ENCODE measurements at places on chromosomes 1 and 21.

- no peak for DNase-seq
These were observed 14.1 kb upstream of the SLC19A2 start for GRCh38 chr1:169499807-169500206.

DNA sequence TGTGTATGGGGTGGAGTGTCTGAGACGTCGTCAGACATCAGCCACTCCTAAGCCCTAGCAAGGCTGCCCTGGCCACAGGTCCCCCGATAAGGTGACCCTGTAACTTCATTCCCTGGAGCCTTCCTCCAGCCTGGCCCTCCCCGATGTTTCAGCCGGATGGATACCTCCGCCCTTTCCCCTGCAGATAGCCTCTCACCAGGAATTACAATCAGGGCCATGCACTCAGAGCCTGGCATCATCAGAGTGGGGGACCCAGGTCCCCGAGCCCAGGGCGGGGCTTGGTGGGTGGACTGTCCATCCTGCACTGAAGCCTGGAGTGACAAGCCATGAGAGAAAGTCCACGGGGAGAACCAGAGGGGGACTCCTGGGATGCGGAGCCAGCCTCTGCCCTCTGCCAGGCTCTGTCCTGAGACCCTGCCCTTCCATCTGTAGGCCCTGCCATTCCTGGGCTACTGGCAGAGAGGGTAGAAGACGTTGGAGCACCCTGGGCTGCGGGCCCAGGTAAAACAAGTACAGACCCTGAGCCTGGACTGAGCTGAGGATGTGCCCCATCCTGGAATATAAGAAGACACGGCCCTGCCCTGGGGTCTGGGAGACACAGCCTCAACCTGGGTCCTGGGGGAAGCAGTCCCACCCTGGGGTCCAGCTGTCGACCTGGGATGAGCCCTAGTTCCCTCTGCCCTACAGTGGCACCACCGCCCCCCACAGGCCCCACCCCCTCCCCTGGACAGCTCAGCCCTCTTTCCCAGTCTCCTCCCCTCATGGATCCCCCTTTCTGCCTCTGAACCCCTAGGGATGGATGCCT, 16.8 kb upstream of the ARF1 start:
- DNase-seq, result no peak

DNA sequence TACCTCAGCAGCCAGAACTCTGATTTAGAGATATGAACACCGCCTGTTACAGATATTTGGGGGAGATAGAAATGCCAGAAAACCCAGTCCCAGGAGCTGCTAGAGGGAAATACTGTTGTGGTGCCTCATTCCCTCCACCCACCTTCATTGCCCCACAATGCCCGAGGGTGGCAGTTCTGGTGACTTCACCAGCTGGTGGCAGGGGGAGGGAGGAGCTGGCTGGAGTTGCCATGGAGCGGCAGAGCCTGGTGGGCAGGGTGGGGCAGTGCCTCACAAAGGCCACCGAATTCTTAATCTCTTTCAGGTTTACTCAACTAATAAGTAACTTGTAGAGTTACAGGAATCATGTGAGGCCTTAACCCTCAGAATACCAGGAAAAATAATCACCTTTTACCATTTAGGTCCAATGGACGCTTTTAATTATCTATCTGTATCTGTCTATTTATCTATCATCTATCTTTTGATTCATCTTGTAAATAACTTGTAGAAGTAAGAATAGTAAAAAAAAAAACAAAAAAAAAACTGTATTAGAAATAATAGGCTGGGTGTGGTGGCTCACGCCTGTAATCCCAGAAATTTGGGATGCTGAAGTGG, 11.7 kb upstream of the S100A11 start:
- no peak for DNase-seq

GRCh38 chr1:1758692-1759455, 19.4 kb downstream of the NADK start:
- DNase-seq, result no peak

DNA sequence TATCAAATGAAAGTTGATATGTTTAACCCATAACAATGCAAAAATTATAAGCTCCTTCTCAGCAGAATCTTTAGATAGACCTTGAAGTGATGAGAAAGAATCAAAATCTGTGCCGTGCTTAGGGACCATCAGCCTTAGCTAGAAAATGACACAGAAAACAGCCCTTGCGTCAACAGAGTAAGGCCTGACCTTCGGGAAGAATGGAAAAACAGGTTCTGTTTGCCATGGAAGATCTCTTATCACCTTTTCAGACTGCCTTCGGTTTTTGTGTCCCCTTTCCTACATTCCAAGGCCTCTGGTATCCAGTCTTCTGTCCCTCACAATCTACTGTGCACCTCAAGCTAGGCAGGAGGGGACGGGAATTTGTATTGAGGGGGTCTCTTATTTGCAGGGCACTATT, 37.6 kb upstream of the DPT start:
- DNase-seq, result no peak

DNA sequence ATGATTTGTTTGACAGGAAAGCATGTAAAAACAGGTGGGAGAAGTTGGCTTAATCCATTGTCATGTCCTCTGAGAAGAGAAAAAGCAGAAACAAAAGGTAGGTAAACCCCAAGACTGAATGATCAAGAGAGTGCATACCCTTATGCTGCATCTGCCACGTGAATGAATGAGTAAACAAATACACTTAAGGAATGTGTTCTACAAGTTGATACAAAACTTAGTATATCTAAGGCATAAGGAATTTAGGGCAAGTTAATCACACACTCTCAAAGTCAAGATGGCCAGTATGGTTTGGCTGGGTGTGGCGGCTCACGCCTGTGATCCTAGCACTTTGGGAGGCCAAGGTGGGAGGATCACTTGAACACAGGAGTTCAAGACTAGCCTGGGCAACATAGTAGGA, 34.2 kb downstream of the HMCN1 start:
- DNase-seq, result no peak

- no peak for DNase-seq
These were observed 10.7 kb upstream of the HNRNPU start for GRCh38 chr1:244874974-244875579.

DNA sequence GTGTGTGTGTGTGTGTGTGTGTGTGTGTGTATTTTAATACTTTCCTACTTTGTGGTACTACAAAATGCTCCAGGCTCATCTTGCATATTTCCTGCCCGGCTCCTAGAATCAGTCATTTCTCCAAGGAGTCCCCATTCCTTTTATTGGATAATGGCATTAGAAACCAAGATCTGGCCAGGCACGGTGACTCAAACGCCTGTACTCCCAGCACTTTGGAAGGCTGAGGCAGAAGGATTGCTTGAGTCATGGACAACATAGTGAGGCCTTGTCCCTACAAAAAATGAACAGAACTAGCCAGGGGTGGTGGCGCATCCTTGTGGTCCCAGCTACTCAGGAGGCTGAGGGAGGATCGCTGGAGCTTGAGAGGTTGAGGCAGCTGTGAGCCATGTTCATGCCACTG, 20.3 kb downstream of the EPB41 start:
- DNase-seq, result no peak

DNA sequence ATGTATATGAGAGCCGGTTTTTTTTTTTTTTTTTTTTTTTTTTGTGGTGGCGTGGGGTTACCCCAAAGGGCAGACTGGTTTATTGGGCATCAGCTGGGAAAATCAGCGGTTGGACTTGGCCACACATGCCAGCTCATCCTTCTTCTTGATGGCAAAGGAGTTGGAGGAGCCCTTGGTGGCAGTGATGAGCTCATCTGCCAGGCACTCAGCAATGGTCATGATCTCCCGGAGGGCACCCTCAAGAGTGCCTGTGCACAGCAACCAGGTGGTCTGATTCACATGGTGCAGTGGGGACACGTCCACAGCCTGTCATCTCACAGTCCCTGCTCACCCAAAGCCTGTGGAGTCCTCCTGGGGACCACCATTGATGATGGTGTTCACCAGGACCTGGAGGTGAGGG, 62.0 kb downstream of the MRPS6 start:
- DNase-seq, result no peak

DNA sequence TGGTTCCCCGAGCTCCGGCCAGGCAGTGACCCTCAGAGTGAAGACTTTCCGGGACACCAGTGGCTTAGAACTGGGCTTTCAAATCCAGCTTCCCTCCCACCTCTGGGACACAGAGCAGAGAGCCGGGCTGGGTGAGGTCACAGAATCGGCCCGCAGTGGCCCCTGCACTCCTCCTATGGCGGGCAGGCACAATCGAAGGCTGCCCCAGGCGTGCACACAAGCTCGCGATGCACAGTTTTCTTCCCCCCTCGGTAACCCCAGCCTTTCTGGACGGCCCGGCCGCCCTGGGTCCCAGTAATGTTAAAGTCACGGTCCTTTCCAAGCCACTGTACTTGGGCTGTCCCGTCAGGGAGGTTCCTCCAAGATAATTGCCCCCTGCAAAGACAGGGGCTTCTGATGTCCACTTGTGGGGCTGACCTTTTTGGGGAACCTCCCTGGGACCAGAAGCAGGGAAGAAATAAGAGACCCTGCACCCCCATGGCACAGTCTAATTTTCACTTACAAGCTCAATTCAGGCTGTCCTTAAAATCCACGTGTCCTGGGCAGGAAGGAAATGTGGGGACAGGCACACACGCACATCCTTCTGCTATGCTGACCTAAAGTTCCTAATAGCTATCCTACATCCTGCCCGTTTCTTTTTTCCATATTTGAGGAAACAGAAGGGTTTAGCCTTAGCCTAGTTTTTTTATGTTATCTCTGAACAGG, 13.7 kb downstream of the TFF3 start:
- no peak for DNase-seq

DNA sequence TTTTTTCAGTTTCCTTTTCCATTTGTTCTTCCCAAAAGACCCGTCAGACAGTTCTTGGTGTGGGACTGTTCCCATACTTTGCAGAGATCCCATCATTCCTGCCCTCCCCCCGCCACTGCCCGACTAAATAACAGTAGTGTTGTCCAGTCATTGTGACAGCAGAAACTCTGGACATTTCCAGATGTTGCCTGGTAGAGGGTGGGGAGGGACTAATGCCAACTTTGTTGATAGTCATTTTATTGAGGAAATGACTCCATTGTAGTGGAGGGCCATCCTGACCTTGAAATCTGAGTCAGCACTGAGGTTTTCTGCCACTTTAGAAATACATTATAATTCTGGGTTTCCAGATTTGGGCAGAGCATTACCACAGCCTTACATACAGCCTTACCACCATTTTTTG, 85.4 kb downstream of the CEP350 start:
- no peak for DNase-seq

DNA sequence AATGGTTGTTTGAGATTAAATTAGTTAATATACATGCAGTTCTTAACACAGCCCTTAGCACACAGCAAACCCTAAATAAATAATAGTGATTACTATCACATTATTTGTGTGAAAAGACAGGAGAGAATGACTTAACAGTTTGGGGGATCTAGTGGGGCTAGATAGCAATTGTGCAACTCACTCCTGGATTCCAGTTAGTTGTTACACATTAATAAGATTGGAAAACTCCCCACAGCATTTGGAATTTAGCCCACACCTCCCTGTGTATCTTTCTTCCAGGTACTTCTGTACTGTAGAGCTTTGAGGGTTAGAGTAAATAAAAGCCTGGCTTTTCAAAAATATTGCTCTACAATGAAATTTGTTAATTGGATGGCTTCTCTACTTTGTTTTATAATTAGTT, 93.2 kb downstream of the KCTD3 start:
- no peak for DNase-seq

DNA sequence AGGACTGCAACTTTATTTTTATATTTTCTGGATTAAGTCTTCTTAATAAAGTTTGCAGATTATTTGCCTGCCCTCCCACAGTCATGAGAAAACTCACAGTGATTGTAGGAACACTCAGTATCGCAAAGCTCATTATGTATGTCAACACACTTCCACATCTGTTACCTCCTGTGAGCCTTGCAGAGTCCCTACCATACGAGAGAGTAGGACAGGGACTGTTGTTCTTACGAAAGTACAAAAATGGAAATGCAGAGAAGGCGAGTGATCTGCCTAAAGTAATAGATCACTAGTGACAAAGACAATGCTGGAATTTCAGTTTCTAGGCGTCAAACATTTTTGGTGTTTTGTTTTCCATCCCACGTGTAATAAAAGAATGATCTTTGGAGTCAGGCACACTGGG, 131.7 kb downstream of the SYT2 start:
- no peak for DNase-seq

DNA sequence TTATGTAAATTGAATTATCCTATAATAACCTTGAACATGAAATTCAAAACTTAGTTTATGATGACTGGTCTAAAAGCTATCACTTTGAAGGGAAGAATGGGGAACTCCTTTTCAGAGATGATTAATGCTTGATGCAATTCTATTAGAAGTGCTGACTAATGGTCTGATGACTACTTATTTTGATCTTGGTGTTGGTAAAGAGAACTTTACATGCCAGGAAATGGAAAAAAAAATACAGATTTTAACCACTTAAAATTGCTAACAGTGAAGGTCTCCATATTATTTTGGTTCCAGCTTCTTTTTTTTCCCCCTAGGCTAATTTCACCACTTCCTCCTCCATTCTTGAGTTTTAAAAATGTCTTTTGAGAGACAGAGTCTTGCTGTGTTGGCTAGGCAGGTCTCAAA, 22.9 kb downstream of the S1PR1 start:
- no peak for DNase-seq

- DNase-seq, result no peak
These were observed 35.3 kb downstream of the VWA5B1 start for GRCh38 chr1:20325844-20326420.
